Motor neuron (in vitro differentiated cells): ENCODE measurements at places on chromosomes 7 and 10. TPM values are rescaled to one million over a fixed set of nuclear protein-coding genes. Genes with fewer than 3 reads are reported as not detected.

GRCh38 chr7:33885290-33886148, 19.8 kb upstream of the BMPER start:
- ATAC-seq: no peak

GRCh38 chr7:7868572-7868899, 100.1 kb upstream of the GLCCI1 start:
- no peak for ATAC-seq

DNA sequence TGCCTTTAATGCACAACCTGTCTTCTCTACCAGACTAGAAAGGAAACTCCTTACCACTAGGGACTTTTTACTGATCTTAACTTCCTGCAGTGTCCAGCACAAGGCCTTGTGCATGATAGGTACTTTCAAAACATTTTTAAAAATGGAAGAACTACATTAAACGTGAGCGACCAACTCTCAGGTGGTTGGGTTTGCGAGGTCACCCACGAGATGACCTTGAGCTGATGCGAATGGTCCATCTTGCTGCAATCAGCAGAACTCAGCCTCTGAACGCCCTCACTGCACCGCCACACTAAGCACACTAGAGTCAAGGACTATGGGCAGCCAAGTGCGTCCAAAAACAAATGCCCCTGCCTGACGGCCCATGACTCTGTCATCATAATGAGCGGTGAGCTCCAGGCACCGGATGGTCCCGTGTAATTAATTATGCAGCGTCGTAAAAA, 34.9 kb upstream of the PTF1A start:
- ATAC-seq: no peak

DNA sequence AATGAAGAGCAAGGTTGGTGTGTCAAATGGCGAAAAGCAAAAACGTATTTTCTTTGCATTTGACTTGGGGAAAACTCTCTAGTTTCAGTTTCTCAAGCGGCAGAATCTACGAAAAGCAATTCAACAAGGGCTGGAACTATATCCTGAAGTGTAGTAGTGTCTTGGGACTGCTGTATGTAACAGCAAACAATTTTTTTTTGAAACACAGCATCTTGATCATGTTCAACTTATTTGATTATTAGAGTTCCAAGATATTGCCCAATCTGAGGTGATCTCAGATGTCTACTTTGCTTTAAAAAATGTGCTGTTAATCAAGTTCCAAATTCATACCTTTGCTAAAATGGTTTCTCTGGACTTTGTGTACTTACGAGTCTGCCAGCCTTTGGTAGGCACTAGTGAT, 120.6 kb downstream of the ZWINT start:
- ATAC-seq: no peak

GRCh38 chr7:68537774-68538071, 1060.6 kb upstream of the AUTS2 start:
- no peak for ATAC-seq

GRCh38 chr7:120743128-120743527, 114.8 kb downstream of the TSPAN12 start:
- ATAC-seq: peak; percentile 16

DNA sequence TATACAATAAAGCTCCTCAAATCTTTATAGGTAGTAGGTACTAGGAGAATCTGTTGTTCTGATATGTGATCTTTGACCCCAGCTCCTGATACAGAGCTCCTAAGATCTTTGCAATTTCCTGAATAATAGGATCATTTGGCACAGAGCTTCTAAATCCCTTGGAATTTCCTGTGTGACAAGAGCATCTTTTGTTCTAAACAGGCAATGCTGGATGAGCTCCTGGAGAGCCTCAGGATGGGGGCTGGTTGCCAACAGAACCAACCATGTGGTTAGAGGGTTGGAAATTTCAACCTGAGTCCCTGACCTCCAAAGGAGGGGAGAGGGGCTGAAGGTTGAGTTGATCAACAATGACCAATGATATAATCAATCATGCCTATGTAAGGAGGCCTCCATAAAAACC, 629.0 kb downstream of the CCSER2 start:
- ATAC-seq: no peak

GRCh38 chr7:99123571-99124033, 20.3 kb downstream of the SMURF1 start:
- no peak for ATAC-seq

DNA sequence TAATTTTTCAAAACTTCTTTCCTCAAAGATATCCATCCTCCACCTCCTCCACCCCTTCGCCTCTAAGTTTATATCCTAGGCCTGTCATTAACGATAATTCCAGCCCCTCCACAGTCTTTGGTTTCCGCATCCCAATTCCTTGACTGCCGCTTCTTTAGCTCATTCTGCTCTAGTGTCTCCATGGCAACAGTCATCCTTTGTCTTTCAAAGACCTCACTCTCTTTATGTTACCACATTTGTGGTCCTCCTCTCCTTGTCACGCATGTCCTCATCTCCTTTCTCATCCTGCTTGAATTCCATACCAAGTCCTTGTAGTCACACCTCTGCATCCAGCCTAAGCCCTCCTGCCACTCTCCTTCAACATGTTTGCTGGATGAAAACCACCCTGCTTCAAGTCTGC, 511.2 kb upstream of the KLF6 start:
- ATAC-seq: no peak

DNA sequence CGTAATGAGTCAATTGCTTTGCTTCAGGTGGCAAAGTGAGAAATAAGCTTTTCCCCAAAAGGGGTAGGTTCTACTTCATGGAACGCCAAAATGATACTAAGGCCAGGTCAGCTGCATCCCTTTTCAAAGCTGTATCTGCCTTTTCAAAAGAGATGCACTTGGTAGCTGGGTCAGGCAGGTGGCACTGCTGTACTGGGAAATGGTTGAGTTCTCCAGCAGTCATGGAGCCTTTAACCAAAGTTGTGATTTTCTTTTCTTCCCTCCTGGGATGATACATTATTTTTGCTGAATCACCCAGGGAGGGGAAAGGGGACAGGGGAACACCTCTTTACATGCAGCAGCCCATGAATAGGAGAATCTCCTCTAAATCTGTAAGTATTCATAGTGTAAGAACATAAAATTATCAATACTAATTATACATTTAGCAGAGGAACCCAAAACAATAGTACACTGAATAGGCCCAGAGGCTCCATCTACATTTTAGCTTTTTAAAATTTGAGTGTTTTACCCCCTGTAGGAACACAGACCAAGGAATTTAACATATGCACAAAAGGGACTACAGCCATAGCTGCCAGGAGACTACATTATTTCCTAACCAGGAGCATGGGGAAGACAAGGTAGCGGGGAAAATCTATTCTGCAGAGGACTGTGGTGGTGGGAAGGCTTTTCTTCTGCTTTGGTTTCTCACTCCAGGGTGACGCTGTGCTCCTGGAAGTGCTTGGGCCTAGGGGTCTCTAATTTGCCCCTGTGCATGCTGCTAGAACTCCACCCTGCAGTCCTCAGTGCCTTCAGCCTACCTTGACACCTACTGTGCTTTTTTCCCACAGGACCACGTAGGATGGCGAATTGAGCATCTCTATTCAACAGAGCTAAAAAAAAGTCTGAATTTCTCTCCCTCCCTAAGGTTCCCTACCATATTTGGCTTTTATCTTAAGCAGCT, 6.4 kb upstream of the GPR22 start:
- ATAC-seq: peak; percentile 48

DNA sequence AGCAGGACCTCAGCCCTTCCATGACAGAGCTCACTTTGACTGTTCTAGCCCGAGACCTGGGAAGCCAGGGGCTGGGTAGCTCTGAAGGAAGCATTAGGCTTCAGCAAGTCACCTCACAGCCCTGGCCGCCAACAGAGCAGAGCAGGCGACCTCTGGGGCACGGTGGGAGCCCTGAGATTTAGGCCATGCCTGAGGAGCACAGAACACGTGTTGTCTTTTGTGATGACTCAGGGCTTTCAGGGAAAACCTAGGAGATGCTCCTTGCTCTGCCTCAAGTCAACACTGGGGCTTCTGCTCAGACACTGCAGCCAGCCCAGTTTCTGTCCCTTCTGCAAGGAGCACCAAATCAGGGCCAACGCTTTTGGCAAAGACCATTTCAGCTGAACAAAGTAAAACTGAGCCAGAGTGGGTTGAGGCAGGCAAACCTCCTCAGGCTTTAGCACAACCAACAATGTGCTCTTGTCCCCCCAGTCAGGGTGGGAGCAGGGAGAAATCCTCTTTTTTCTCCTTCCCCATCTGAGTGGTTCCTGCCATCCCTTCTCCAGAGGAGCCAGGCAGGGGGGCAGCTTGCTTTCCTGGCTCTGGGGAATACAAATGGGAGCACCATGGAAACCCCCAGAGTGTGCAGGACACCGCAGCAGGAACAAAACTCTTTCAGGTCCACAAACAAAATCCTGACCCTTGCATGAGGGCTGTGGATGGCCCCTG, 14.4 kb downstream of the CAMK2G start:
- peak; percentile 59 for ATAC-seq

DNA sequence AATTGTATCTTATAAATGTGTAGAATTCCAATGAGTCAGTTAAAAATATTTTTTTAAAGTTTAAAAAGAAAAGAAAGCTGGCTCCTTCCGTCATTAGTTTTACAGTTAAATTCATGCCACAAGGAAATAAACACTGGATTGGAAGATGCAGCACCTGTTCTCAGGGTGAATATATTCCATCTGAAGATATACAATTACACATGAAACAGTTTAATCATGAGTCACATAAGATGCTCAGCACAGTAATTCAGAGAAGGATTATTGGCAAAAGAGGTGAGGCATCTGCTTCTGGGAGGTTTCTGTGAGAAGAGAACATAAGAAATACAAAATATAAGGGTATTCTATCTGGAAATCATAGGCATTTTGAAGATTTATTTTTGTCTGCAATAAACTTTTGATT, 376.5 kb upstream of the SORCS1 start:
- ATAC-seq: no peak

- ATAC-seq: no peak
These were observed 925 bp downstream of the H2AZ2 start for GRCh38 chr7:44846816-44847508.

DNA sequence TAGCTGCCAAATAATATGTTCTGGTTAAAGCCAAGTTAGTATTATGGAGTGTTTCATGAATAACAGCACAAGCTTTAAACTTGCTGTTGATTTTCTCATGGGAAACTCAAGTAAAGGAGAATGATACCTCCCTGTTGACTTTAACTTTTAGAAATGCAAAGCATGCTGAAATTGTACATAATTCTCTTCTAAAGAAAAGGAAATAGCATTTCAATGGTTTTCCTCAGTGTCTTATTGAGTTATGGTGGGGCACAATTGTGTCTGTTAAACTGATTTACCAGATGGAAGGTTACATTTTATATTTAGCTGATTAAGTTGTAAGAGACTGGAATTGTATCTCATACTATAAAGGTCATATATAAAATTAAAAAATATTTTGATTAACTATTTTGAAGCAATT, 119.3 kb downstream of the HDAC9 start:
- ATAC-seq: no peak

- ATAC-seq: no peak
These were observed 4.8 kb downstream of the IMPDH1 start for GRCh38 chr7:128404886-128405470.

GRCh38 chr7:20193873-20194272, 23.3 kb downstream of the MACC1 start:
- no peak for ATAC-seq

DNA sequence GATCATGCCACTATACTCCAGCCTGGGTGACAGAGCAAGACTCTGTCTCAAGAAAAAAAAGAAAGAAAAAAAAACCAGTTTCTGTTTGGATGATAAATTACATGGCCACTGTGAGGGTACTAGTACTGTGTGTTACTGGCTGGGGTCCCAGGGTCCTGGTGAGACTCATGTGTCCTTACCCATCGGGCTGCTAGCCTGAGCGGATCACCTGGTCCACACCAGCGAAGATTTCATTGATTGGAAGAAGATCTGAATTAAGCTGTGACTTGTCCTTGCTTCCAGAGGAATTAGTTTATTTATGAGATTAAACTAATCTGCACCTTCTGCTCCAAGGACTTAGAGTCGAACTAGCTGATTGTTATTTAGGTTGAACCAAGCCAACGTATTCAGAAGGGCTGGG, 40.0 kb upstream of the BAMBI start:
- ATAC-seq: no peak

DNA sequence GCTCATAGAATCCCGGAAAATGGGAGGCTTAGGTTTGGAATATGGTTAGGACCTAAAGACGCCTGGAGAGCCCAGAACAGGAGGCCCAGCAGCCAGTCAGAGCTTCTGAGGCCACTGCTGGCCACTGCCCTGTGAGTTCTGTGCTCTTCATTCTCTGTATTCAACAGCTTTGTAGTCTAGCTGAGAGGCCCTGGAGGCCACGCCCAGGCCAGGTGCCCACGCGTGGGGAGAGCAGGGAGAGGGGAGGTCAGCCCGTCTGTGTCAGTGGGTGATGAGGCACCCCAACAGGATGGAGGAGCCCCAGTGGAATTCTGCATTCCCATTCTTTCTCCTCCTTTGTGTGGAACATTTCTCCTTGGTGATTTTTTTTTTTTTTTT, 29.1 kb downstream of the IL15RA start:
- no peak for ATAC-seq

GRCh38 chr7:4788627-4789189, 13.3 kb downstream of the AP5Z1 start:
- ATAC-seq: no peak

DNA sequence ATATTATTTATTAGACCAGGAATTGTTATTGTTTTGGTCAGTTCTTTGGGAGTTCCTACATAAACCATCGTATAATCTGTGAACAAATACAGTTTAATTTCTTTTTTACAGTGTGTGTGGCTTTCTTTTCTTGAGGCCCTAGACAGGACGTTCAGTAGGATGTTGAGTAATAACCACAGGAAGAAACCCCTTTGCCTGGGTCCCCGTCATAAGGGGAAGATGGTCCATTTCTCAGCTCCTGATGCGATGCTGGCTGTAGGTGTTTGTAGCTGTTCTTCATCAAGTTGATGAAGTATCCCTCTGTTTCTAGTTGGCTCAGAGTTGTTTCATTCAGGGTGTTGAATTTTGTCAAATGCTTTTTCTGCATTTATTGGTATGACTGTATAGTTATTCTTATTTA, 219.7 kb upstream of the ADARB2 start:
- ATAC-seq: no peak

ACBD7 gene
- 1.8 and 2.4 TPM in 2 replicates for total RNA-seq

CYP3A5 gene
- total RNA-seq: 3.5 and 5.9 TPM in 2 replicates

INA gene
- 1.9 and 2.4 TPM in 2 replicates for total RNA-seq

HOXA9 gene
- total RNA-seq: 1.4 and 2.0 TPM in 2 replicates

ZNF786 gene
- total RNA-seq: 7.2 and 8.0 TPM in 2 replicates

CPA2 gene
- 0.78 and 0.82 TPM in 2 replicates for total RNA-seq

C10orf95 gene
- 0.90 and 0.92 TPM in 2 replicates for total RNA-seq

ZNF365 gene
- 1.3 and 1.5 TPM in 2 replicates for total RNA-seq
